Stimulated activated CD8-positive, alpha-beta memory T cell treated with anti-CD3 and anti-CD28 coated beads, Interleukin-15, amount 100 ng/mL, for 48 hours (primary cell): ENCODE measurements at places on chromosomes 1 and 21.

DNA sequence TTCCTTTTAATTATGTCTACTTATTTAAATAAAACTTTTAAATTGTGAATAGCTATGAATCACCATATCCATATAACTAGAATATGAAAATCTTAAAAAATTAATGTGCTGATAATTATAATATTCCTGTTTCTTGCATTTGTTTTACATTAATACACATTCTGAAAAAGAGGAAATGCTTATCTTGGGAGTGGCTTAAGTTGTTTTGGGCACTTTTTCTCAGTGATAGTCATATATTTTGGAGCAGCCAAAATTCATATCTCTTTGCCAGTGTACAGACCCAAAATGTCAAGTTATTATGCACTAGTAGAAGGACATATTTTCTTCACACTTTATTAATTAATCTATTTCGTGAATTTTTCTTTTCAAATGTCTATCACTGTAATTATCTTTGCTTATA lies 838.5 kb downstream of the USP25 start:
- no peak for DNase-seq

DNA sequence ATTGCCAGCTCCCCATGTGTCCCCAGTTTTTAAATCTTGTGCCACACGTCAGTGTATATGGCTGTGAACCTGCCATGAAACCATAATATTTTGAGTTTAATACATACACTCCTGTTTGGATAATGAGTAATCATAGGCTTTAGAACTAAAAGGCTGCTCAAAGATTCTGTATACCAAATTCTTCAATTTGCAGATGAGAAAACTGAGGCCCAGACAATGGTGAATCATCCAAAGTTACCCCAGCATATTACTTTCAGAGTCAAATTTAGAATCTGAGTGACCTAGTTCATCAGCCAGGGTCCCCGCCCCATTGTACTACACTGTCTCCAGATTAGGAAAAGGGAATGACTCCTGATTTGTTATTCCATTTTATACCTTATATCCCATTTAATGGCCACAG lies 224.6 kb downstream of the FGGY start:
- no peak for DNase-seq

DNA sequence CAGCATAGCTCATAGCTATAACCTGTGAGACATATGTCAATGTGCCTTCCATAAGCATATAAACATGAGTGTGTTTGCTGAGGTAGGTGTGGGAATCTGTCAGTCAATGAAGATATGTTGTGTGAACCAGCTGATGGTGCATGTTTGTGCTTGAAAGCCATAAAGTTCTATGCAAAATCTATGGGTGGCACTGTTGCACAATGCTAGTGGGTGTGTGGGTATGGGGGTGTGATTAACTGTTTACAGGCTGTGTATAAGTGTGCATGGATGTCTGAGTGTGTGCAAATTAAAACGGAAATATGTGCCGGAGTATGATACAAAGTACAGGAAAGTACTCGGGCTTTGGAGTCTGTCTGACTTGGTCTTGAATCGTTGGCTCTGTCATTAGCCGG lies 1.0 kb upstream of the ATP2B4 start:
- peak; percentile 31 for DNase-seq

- no peak for DNase-seq
Observed at GRCh38 chr1:113282893-113283285, 107.4 kb upstream of the MAGI3 start.

- no peak for DNase-seq
Observed at GRCh38 chr1:34779526-34779925, 1.5 kb upstream of the GJB3 start.

- DNase-seq: no peak
Observed at GRCh38 chr21:29323189-29323588, 24.5 kb downstream of the BACH1 start.

GRCh38 chr1:107147843-107148242 lies 7.0 kb downstream of the NTNG1 start:
- DNase-seq: no peak

DNA sequence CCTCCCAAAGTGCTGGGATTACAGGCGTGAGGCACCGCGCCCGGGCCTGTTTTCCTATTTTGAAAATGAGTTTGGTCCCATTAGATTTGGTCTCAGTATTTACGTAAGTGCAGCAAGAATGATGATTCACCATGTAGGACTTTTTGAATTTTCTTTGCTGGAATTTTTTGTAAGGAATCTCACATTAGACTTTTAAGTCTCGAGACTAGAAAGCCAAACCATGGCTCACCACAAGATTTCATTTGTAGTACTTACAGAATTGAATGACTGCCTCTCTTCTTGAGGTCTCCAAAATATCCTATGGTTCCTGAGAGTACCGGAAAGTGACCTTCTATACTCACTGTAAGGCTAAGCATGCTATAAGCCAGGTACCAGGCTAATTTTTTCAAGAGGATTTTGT lies 325 bp downstream of the OR14A2 start:
- no peak for DNase-seq

- no peak for DNase-seq
Observed at GRCh38 chr1:214997685-214998084, 84.9 kb upstream of the KCNK2 start.

DNA sequence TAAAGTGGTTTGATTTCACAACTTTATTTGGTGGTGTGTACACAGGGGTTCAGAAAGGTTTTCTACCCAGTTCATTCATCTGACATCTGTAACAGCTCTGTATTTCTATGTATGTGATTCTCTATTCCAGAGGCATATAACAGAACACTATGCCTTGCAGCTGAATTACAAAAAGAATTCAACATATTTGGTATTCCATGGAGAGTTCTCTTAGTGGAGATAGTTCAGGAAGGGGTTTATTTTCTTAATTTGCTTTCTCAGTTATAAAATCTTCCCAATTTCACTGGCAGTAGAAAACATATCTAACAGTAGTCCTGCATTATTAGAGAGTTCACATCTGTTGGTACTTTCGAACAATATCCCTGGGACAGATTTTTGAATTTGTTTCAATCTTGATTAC lies 207.9 kb upstream of the LYPLAL1 start:
- no peak for DNase-seq

GRCh38 chr1:60054374-60054773 lies 19.2 kb downstream of the C1orf87 start:
- no peak for DNase-seq

DNA sequence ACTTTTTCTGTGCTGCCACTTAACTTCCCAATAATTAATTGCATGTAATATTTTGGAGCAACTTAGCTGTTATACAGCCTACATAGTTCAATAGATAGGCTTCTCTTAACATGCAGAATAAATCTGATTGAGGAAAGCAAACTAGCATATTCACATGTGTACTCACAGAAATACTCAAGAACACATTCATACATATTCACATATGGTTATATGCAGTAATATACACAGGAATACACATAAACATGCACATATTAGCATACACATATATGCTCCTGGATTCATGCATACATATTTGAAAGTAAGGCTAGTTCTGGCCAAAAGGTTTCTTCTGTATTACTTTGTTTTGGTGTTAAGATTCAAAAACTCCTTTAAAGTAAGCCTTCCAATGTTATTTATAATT lies 73.1 kb downstream of the HMCN1 start:
- DNase-seq: no peak

DNA sequence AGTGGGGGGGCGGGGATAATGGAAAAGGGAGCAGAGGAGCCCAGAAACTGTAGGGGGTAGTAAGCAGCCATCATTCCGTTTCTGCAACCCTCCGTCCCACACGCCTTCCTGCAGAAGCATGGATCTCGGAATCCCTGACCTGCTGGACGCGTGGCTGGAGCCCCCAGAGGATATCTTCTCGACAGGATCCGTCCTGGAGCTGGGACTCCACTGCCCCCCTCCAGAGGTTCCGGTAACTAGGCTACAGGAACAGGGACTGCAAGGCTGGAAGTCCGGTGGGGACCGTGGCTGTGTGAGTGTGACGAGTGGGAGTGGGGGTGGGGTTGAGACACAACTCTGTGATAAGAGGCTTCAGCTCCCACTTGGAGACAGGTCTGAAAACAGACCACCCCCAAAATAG lies 706 bp downstream of the CREB3L4 start:
- DNase-seq: no peak

GRCh38 chr1:52210044-52210443 lies 68.2 kb downstream of the ZFYVE9 start:
- DNase-seq: no peak

DNA sequence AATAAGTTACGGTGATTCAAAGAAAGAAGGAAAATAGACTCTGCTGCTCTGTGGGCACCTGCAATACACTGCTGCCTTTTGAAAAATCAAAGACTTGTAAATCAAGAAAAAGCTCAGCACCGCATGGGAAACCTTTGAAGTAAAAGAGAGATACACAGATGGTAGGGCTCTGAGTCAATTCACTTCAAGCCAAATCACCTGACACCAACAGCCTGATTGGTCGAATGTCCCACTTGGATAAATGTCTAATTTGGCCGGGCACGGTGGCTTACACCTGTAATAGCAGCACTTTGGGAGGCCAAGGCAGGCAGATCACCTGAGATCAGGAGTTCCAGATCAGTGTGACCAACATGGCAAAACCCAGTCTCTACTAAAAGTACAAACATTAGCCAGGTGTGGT lies 19.2 kb upstream of the RCAN3 start:
- no peak for DNase-seq

DNA sequence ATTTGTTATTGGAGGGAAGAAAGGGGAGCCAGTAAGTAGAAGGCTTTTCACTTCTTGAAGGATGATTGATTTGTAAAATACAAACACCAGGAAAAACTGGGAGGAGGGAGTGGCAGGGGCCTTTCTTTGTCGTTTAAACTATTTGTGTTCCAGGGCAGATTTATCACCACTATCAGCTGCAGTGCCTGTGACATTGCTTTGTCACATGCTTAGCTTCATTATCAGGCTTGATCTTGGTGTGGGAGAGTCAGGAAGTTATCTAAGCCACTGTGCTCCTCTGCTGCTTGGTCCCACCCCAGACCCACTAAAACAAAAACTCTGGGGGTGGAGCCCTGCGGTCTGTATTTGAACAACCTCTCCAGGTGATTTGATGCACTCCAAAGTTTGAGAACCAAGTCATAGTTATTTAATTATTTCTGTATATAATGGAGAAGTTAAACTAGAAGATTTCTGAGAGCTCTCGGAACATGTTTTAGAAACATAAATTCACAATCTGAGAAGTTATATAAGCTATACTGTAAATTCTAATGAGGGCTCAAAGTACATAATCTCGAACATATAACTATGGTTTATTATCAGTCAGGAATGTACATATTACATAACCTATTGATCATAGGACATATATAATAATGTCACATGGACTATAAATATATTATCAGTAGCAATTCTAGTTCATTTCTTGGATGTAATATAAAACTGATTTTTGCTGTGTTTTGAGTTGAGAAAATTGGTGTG lies 87.9 kb downstream of the CDC14A start:
- DNase-seq: peak; percentile 61

DNA sequence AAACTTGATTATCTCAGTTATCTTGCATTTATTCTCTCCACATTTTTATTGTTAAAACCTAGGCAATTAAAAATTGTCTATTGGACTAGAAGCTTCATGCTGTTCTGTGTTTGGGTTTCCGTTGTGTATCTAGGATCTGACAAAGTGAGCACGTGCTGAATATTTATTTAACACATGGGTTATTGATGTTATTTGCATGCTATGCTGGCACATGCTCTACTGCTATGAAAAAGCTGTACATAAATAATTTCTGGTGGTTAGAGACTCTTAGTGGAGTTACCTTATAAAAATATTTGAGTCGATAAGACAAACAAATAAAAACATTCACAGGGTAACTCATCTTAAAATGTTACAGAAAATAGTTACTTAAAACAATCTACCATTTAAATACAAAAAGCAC lies 1769.7 kb downstream of the MRPL39 start:
- no peak for DNase-seq

DNA sequence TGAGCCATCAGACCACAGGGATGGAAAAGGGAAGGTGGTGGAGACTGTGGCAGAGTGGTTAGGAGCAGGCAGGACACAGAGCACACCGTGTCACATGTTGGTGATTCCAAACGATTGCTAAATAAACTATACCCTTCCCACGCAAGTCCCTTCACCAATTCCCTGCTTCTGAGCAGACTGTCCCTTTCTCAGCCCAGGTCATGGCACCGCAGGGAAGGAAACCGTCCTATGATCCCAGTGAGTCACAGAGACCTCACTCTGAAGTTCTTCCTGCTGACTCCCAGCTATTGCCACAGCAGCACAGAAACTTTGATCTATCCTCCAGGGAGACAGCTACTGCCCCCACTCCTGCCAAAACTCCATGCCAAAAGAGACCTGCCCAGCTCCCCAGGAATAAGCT lies 19.2 kb downstream of the RIMS3 start:
- DNase-seq: no peak

DNA sequence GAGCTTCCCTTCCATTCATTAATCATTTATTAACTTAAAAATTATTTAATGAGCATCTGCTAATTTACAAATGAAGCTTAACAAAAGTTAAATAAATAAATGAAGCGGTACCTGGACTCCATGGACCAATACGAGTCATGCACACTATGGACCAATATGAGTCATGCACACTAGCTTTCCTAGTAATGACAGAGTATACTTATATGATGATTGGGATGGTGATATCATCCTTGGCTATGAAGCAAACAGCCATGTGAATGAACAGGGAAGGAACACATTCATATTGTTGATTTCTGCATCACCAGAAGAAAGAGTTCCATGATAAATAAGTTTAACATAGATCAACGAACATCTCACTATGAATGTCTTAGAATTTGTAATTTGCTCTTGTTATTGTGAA lies 109.9 kb downstream of the SPAG17 start:
- no peak for DNase-seq
